ENCODE measurements at places on chromosomes 13 and 19. TPM values are rescaled to one million over a fixed set of nuclear protein-coding genes. Genes with fewer than 3 reads are reported as not detected.

The ZNF616 gene
- total RNA-seq = 17.6 TPM

GRCh38 chr13:33186861-33187291, 98.7 kb downstream of the STARD13 start:
- peak; percentile 75 for ATAC-seq

- ATAC-seq = no peak
Observed at GRCh38 chr19:2542341-2543069, 66.6 kb downstream of the GADD45B start.

The LILRB2 gene
- total RNA-seq = 0.09 TPM

GRCh38 chr13:102839462-102839861, 6.4 kb upstream of the ERCC5 start:
- no peak for ATAC-seq

DNA sequence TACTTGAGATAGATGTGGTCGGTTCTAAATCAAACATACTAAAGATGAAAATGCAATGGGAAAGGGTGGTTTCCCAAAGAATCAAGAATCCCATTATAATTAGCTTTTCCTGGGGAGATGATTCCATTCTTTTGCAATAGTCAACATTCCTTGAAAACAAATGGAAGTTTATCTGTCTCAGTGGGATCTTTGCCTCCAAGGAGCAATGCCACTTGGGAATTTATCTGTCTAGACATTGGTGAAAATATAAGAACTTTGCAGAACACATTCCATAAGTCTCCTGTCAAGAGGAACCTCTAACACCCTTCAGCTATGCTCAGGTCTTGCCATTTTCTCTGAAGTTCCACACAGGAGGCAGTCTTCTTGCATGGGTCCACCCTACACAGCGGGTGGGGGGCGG, 152.5 kb downstream of the KCTD12 start:
- ATAC-seq = no peak

- ATAC-seq = peak; percentile 84
Observed at GRCh38 chr19:52535771-52536447, 8.4 kb downstream of the ZNF808 start.

The SYCN gene
- not detected for total RNA-seq

DNA sequence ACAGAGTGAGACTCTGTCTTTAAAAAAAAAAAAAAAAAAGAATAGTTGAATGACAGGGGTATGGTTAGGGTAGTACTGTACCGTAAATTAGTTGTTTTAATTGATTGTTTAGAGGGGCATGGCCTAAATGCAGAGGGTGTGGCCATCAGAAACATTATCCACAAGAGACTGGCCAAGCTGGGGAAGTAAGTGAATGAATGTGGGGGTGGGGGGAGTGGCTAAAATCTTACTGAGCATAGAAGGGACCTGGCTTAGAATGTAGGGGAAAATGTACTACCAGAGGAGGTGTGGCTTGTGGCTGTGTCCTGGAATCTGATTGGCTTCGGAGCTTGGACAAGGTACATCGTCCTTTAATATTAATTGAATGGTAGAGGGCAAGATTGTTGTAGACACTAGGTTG, 3.8 kb downstream of the BCL2L12 start:
- no peak for ATAC-seq

DNA sequence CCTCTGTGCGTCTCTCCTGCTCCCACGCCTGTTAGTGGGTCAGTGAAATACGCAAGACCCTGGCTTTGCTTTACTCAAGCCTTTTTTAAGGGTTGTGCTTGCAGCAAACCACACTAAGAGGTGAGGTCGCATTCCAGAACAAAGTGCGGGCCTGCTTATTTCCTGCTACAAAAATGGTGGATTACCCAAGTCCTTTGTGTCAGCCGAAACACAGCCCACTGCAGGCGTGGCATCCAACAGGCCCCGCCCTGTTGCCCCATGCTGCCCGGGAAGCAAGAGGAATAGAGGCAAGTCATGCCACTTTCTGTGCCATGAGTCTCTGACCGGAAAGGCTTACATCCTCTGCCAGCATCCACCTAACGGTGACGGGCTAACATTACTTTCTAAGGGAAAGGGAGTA, 7.7 kb upstream of the IRS2 start:
- no peak for ATAC-seq

DNA sequence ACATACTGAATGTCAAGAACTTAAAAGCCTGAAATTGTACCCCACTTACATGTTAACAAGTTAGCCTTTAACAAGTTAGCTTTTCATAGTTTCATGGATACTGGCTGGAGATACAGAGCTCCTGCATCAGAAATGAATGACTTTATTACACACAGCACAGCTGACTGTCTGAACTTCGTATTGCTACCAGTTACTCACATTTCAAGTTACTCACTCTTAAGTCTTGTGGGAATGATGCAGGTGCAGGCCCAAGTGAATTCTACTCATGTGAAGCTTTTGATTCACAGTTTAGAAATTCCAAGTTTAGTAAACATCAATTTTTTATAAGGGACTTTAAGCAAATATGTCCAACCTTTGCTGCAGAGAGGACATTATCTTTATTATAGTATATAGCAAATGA, 762.2 kb upstream of the PRR20A start:
- ATAC-seq = no peak

DNA sequence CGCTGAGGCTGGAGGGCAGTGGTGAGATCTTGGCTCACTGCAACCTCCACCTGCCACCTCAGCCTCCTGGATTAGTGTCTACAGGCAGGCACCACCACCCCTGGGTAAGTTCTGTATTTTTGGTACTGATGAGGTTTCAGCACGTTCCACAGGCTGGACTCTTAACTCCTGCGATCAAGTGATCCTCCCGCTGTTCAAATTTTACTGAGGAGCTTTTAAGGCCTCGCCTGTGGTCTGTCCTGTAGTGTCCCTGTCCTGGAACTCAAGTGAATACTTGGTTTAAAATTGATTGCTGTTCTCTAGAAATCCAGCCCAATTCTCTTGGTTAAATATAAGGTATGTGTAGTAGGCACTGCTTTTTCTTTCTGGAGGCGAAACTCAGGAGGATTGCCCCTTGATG, 65.2 kb downstream of the DPRX start:
- no peak for ATAC-seq

DNA sequence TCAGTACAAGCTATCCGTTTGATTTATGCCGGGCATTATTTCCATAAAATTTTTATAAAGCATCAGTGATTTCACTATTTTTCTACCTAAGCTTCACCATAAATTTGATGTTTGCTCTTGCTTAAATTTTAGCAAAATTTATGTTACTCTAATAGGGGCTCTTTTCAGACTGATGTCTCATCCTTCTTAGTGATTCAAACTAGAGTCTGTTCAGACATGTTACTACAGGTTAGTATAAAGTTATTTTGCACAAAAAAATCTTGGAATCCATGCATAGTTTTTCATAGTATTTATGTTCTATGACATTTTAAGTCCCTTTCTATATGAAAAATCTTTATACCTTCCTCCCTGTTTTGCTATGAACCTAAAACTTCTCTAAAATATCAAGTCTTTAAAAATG, 1151.9 kb downstream of the SLITRK5 start:
- ATAC-seq = no peak

DNA sequence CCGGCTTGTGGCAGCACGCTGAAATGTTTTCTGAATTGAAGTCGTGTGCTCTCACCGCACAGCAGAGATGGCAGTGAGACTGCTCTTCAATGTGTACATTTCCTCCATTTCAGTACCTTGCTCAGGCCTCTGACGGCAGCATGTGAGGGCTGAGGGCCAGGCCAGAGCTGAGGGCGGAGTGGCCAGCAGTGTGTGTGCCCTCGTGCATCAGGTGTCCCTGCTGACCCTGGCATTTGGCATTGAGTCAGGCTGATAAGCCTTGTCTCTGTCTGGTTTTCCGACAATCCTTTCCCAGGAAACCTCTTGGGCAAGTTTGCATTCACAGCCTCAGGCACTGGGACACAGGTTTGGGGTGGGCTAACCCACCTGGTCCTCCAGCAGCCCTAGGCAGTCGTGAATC, 62.3 kb downstream of the EFNB2 start:
- ATAC-seq = no peak

DNA sequence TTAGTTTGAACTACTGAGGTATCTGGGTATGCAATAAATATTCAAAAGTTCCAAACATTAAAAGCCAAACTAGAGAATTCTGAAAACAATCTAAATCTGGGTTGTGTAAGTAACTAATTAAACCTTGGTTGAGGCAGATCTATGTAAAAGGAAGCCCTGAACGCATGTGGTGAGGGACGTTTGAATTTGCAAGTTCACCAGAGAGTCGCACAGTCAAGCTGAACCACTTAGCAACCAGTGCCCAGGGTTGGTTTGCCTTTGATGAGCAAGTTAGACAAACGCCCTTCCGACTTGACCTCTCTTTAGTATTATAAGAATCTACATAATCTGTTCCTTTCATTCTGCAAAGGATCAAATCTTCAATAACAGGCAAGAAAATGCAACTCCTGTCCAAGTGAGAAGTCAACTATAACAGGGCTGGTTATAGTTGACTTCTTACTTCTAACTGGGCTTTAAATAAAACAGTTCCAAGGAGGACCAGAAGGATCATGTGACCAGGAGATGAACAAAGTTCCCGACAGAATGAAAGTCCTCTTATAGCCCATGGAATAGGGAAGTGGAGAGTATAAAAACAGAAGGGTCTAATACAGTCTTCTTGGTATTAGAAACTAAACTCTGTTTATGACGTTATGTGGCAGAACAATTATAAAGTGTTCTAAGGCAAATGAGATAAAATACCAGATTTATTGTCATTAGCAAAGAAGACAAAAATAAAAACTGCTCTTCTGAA, 40.6 kb downstream of the PHF11 start:
- no peak for ATAC-seq

The ODAD3 gene
- total RNA-seq = 1.3 TPM

GRCh38 chr13:73578251-73578875, 519.6 kb downstream of the KLF5 start:
- no peak for ATAC-seq

DNA sequence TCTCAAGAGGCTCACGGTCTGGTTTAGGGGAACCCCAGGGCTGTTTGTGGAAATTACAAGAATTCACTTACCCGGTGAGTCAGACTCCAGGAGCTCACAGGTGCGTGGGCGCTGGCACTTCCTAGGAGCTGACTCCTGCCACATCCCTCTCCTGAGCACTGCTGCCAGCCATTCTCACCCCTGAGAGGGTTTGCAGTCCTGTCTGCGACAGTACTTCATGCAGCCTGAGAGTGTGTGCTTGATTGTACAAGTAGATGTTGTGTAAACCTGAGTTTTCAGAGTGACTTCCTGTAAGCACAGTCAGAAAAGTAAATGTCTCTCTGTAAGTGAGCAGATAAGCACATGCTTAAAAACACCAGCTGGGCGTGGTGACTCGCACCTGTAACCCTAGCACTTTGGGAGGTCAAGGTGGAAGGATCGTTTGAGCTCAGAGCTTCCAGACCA, 8.1 kb downstream of the MRPL4 start:
- ATAC-seq = no peak

- ATAC-seq = no peak
Observed at GRCh38 chr19:7348587-7349230, at the start of gene ARHGEF18. TSS of gene ARHGEF18 (plus strand) at chr19:7348937. CDS start at chr19:7362891, 13,954 bp downstream.

The SLC7A1 gene
- 9.6 TPM for total RNA-seq
